ENCODE measurements at places on chromosomes 16 and 17. TPM values are rescaled to one million over a fixed set of nuclear protein-coding genes. Genes with fewer than 3 reads are reported as not detected.

Gene RGS11
- polyA plus RNA-seq = 0.95 TPM

Gene VAT1L
- 3.6 TPM for polyA plus RNA-seq

Gene ALDH3A1
- polyA plus RNA-seq = 0.48 TPM

Gene FAM222B
- 12.7 TPM for polyA plus RNA-seq

Gene CMTM2
- 0.25 TPM for polyA plus RNA-seq

Gene TP53TG3C
- not detected for polyA plus RNA-seq

Gene MYH13
- polyA plus RNA-seq = 0.75 TPM

Gene ENGASE
- 26.8 TPM for polyA plus RNA-seq

Gene TOM1L1
- 5.6 TPM for polyA plus RNA-seq

Gene ZFPM1
- 3.3 TPM for polyA plus RNA-seq

Gene ACSM3
- 2.9 TPM for polyA plus RNA-seq

Gene CCR7
- 0.30 TPM for polyA plus RNA-seq

Gene TMEM238L
- polyA plus RNA-seq = 0.11 TPM

Gene SPNS3
- polyA plus RNA-seq = 0.17 TPM
